Cardiac septum (tissue), 1 donor: ENCODE measurements at places on chromosomes 13 and 19.
A peak's percentile ranks its signal among the peaks of the same experiment; 100 is the strongest.

- peak; percentile 85 for DNase-seq
Measured at GRCh38 chr19:19554074-19555023, 16.3 kb downstream of the CILP2 start.

- DNase-seq: no peak
Measured at GRCh38 chr19:18468517-18468916, 30.6 kb upstream of the ISYNA1 start.

- no peak for DNase-seq
Measured at GRCh38 chr13:97165502-97166425, 56.4 kb upstream of the MBNL2 start.

- DNase-seq: no peak
Measured at GRCh38 chr13:91361755-91362271, 14.3 kb downstream of the MIR17HG start.

- DNase-seq: no peak
Measured at GRCh38 chr19:53809518-53810186, 14.5 kb downstream of the NLRP12 start.

GRCh38 chr13:23715092-23715761 lies 145.0 kb downstream of the TNFRSF19 start:
- DNase-seq: no peak

GRCh38 chr13:27627380-27627779 lies 5.7 kb downstream of the POLR1D start:
- no peak for DNase-seq

DNA sequence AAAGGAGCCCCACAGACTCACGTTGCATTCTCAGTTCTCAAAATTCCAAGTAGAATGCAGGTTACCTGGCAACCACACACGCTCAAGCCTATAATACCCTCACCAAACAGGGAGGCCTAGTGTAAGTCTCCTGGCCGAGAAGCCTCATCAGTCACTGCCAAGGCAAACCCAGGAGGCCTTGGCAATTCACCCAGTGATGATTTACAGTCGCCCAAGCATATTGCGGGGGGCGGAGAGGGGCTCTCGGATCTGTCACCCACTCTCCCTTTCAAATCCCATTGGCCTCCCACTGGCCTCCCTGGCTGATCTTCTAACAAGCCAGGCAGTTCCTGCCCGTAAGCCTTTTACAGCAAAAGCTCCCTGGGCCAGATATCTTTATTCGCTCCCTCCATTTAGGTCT lies 1.1 kb downstream of the AKAP8L start:
- DNase-seq: no peak

DNA sequence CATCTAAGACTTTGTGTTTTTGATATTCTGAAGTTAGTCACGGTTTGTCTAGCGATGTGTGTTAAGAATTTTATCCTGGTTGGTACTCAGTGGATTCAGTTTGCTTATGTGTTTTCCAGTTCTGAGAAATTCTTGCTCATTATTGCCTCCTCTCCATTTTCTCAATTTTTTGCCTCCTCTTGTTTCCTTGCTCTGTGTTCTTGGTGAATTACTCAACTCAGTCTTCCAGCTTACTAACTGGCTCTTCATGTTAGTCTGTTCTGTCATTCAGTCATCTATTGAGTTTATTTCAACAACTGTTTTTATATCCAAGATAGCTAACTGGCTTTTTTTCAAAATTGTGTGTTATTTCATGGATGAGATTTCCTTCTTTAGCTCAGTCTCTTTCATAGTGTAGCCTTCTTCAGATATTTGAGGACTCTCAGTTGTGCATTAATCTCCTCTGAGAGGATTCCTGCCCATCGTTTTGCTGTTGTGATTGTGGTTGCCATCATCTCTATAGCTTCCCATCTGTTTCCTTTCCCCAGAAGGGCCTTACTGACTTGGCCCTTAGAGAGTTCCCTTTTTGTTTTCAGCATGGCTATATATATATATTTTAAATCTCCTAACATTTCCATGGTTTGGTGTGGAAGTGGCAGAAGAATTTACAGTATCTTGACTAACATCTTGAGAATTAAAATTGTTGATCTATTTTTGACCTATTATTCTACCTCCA lies 6.2 kb downstream of the SETDB2 start:
- no peak for DNase-seq

DNA sequence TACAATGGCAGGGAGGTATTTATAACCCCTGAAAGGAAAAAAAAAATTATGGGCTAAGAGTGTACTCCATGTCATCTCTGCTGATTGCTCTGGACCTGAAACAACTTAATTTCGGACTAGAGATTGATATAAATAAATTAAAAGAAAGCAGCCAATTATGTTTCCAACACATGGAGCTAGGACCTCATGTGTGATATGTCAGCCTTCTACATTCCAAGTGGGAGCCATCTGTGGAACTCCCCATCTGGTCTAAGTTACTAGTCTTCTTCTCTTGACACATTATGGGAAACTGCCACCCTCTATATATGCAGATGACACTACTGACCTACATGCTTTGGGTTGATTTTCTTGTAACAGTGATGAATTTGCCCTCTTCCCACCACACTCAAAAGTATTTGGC lies 86.1 kb downstream of the FLT1 start:
- DNase-seq: no peak

GRCh38 chr19:38247734-38248268 lies 8.4 kb downstream of the PPP1R14A start:
- DNase-seq: no peak

GRCh38 chr13:90510319-90510718 lies 837.2 kb upstream of the MIR17HG start:
- DNase-seq: no peak

GRCh38 chr19:35495107-35496064 lies 5.1 kb upstream of the KRTDAP start:
- DNase-seq: peak; percentile 88

DNA sequence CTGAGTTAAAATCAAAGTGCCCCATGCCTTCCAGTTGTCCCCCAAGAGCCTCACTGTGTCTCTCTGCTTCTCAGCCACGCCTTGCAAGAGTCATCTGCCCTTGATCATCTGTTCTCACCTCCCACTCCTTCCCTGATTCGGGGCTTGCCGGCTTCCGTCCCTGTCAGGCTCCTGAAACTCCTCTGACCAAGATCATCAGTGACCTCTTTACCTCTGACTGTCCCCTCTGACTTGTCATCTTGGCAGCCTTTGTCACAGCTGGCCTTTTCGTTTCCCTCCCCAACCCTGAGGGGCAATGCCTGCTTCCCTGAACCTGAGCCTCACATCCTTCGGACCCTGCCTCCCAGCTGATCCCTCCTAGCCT lies 66.3 kb downstream of the MAP4K1 start:
- no peak for DNase-seq

GRCh38 chr19:934865-935479 lies 9.1 kb downstream of the ARID3A start:
- peak; percentile 92 for DNase-seq

GRCh38 chr13:78592584-78592983 lies 10.8 kb downstream of the POU4F1 start:
- no peak for DNase-seq

DNA sequence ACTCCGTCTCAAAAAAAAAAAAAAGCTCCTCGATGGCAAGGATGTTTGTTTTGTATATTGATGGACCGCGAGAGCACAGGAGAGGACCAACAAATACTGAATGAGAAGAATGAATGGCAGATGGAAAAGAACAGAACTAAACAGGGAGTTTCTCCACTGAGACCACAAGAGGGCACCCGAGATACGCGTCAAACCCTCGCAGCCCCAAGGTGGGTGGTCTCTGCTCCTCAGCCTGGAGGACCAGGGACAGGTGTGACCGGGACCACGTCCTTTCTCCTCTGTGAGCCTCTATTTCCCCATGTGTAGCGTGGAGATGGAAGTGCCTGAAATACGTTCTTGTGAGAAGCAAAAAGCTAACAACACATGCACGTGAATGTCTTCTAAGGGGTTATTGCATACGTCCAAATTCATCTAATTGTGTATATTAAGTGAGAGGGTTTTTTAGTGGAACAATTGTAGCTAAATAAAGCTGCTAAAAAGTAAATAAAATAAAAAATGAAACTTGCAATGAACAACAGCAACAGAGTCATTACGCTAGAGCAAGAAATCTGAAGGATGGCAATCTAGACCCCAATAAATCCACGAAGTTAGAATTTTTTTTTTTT lies 8.3 kb upstream of the CDC42EP5 start:
- DNase-seq: no peak

DNA sequence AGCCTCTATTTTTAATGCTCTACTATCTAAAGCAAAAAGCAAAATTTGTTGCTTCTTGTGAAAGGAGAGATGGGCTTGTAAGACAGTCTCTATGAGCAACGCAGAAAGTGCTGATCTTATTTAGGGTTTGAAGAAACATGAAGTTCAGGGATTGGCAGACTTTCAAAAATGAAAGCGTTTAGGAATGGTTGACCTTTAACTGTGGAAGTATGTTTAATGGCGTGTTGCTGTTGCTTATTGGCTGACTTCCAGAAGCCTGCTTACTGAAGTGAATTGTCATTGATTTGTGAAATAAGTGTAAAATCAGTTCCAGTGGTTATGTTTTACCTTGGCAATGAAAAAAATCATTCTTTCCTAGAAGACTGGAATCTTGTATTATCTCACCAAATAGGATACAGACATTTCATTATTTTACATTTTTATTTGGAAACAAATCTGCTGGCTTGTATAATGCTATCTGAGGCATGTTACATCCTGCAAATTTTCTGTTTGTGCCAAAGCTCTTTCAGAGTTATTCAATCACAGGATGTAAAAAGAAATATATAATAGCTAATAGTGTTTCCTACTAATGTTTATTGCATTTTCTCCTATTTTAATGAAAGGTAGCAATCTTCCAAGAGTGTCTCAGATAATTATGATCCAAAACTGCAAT lies 221.3 kb upstream of the SLITRK6 start:
- DNase-seq: no peak

DNA sequence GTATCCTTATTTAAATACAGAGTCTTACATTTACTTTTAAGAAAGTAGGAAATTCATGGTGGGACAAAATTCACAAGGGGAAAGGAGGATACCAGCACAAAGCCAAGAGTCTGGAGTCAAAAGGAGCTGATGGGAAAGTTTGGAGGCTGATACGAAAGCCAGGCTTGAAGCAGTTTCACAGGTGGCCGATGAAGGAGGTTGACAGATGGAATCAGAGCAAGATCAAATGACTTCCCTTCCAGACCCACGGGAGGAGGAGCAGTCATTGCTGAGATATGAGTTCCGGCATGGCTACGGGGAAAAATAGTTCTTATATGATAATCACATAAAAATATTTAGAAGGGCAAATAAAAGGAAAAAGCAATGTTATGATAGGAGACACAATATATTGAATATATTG lies 65.0 kb downstream of the DGKH start:
- DNase-seq: no peak

DNA sequence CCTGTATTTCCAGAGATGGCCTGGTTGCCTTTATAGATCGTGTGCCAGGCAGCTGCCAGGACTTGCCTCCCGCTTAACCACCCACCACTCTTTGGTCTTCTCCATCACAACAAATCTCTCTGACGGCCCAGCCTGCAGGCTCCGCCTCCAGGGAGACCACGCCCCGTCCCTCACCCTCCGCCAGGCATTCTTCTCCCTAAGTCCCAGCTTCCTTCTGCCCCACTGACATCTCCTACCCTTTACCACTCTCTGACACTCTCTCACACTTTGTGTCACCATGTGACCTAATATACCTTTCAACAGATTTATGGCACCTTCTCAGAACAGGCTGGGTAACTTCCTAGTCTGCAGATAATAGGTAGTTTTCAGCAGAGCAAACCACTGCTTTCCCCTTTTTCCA lies 95.1 kb downstream of the CAB39L start:
- DNase-seq: no peak

DNA sequence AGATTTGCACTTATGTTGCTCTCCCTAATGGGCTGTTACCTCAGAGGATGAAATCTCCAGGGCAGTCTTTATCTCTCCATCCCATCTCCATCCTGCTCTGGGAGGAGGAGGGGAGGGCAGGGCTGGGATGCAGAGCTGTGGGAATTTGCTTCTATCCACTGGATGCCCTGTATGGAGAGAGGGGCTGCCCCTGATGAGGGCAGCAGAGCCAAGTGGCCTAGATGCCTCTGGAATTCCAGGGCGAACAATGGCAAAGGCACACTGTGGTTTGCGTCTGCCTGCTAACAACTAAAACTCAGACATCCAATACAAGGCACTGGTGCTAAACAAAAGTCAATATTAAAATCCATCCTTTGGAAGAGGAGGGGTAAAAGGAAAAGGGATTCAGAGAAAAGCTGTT lies 165.1 kb downstream of the COG6 start:
- DNase-seq: no peak

DNA sequence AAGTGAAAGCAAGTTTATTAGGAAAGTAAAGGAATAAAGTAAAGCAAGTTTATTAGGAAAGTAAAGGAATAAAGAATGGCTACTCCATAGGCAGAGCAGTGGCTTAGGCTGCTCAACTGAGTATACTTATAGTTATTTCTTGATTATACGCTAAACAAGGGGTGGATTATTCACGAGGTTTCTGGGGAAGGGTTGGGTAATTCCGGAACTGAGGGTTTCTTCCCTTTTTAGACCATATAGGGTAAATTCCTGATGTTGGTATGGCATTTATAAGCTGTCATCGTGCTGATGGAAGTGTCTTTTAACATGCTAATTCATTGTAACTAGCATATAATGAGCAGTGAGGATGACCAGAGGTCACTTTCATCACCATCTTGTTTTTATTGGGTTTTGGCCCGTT lies 194.3 kb downstream of the DLEU7 start:
- DNase-seq: no peak

GRCh38 chr13:112842931-112843391 lies 126.1 kb upstream of the MCF2L start:
- peak; percentile 56 for DNase-seq

GRCh38 chr19:2607712-2608601 lies 94.5 kb downstream of the GNG7 start:
- peak; percentile 58 for DNase-seq

DNA sequence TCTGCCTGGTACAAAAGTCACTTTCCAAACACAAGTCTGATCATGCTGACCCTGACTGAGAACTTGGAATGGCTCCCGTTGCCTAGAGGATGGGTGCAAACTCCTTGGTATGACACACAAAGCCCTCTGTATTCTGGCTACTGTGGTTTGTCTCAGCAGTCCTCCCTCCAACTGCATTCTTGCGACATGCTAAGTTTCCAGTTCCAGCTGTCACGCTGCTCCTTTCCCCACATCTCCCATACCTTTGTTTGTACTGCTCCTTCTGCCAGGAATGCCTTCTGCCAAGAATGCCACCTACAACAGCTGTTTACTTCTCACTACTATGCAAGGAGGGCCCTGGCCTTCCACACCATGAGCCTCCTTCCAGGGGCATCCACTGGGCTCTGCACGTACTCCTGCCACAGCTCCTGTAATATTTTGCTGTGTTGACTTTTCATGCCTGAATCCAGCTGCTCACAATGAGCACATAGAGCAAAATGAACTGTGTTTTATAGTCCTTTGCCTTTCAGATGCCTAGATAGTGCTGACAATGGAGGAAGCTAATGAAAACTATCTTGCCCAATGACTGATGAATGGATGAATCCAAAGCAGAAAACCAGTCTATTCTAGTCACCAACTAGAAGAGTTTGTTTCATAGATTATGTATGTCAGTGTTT lies 543.7 kb downstream of the EFNB2 start:
- DNase-seq: no peak

- peak; percentile 77 for DNase-seq
Measured at GRCh38 chr13:36131931-36132297, 732 bp upstream of the DCLK1 start.

DNA sequence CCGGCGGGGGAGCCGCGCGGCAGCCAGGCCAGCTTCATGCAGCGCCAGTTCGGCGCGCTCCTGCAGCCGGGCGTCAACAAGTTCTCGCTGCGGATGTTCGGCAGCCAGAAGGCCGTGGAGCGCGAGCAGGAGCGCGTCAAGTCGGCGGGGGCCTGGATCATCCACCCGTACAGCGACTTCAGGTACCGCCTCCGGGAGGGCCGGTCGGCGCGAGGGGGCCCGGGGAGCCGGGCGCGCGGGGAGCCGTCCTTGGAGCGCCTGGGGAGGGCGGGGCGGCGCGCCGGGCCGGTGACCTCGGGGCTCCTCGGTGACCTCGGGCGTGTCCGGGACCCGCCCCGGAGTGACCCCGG lies 690 bp downstream of the HCN2 start:
- DNase-seq: no peak
